Sigmoid colon (tissue), 7 donors: ENCODE measurements at places on chromosomes 2 and 18. TPM values are rescaled to one million over a fixed set of nuclear protein-coding genes. Genes with fewer than 3 reads are reported as not detected.

- peak overlapping the region; percentile 15 for H3K27ac ChIP-seq
- DNase-seq, result peak; percentile 70
- no peaks in the 10 kb centered on the region for H3K36me3 ChIP-seq
Observed at GRCh38 chr2:28134262-28134812, 243.8 kb downstream of the BABAM2 start.

GRCh38 chr2:45138904-45139303, 129.7 kb upstream of the SIX2 start:
- no peak overlapping the region for H3K4me3 ChIP-seq
- H3K36me3 ChIP-seq, result no peaks in the 10 kb centered on the region
- H3K4me1 ChIP-seq, result no peaks in the 10 kb centered on the region
- H3K27me3 ChIP-seq, result peaks cover 17% of the 10 kb centered on the region
- H3K27ac ChIP-seq, result no peak overlapping the region
- no peak for DNase-seq

DNA sequence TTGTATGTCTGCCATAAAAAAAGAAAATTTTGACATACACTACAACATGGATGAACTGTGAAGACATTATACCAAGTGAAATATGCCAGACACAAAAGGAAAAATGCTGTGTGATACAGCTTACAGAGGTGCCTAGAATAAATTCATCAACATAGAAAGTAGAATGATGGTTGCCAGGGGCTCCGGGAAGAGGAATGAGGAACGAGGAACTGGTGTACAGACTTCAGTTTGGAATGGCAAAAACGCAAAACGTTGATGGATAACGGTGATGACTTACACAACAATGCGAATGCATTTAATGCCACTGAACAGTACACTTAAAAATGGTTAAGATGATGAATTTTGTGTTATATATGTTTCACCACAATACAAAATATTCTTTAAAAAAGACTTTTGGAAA, 61.0 kb downstream of the TTC21B start:
- peaks cover 8% of the 10 kb centered on the region for H3K36me3 ChIP-seq
- DNase-seq, result no peak
- H3K4me3 ChIP-seq, result no peak overlapping the region
- no peak overlapping the region for H3K27ac ChIP-seq

DNA sequence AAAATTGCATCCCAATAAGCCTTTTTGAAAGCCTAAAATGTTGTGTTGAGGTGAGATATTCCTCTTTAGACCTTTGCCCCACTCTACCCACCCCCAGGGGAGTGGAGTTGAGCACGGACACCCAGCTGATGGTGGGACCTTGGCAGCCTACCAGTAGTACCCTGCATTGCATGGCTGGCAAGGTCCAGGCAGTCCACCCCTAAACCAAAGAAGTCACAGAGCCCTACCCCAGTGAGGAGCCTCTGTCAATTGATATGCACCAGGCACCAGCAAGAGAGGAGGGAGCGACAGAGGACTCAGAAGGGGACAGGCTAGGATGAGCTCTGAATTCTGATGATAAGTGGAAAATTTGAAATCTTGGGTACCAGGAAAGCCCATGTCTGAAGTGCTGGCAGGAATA, 38.6 kb downstream of the MARCO start:
- no peak overlapping the region for H3K4me3 ChIP-seq
- DNase-seq, result no peak
- no peaks in the 10 kb centered on the region for H3K4me1 ChIP-seq
- H3K27me3 ChIP-seq, result no peaks in the 10 kb centered on the region

DNA sequence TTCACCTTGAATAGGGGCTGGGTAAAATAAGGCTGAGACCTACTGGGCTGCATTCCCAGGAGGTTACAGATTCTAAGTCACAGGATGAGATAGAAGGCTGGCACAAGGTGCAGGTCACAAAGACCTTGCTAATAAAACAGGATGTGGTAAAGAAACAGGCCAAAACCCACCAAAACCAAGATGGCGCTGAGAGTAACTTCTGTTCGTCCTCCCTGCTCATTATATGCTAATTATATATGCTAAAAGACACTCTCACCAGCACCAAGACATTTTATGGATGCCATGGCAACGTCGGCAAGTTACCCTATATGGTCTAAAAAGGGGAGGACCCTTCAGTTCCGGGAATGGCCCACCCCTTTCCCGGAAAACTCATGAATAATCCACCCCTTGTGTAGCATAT, 711.5 kb upstream of the KLHL29 start:
- H3K4me1 ChIP-seq, result no peaks in the 10 kb centered on the region
- H3K36me3 ChIP-seq, result no peaks in the 10 kb centered on the region
- no peaks in the 10 kb centered on the region for H3K27me3 ChIP-seq
- H3K4me3 ChIP-seq, result no peak overlapping the region

DNA sequence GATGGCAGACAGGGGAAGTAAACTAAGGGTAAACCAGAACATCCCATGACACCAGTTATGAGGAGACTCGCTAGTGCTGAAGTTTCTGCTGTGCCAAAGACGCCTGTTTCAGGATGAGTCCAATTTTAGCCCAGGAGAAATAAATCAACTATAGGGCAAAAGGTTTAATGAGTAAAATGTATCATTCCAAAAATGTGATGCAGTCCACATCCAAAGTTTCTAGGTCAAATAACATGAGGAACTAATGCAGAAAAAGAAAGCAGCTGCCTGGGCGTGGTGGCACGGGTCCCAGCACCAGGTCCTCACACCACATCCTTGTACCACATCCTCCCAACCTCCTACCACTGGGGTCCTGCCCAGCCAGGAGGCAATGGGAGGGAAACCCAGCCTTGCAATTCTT, 126.9 kb upstream of the CTAGE1 start:
- no peak for DNase-seq
- no peaks in the 10 kb centered on the region for H3K27me3 ChIP-seq
- no peaks in the 10 kb centered on the region for H3K4me1 ChIP-seq
- no peaks in the 10 kb centered on the region for H3K36me3 ChIP-seq
- H3K27ac ChIP-seq, result peak overlapping the region; percentile 45

DNA sequence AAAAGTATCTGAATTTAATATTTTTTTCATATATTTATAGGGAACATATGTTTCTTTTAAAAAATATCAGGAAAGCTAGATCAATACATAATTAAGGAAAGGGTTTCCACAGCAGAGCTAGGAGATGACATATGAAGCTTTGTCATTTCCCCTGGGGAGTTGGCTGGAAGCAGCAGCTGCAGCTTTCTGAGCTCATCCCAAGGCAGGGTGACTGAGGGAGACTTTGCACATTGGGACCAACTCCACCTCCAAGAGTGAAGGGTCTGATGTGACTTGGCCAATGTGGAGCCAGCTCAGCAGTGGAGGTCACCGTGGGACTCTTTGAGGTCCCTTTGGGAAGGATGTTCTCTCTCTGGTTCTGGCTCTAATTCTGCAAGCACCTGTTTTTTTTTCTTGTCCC, 315.1 kb downstream of the RDH14 start:
- no peak overlapping the region for H3K4me3 ChIP-seq
- no peak overlapping the region for H3K27ac ChIP-seq
- no peaks in the 10 kb centered on the region for H3K4me1 ChIP-seq
- no peaks in the 10 kb centered on the region for H3K36me3 ChIP-seq
- no peaks in the 10 kb centered on the region for H3K27me3 ChIP-seq

- H3K4me1 ChIP-seq, result no peaks in the 10 kb centered on the region
- no peak overlapping the region for H3K27ac ChIP-seq
- no peaks in the 10 kb centered on the region for H3K27me3 ChIP-seq
Observed at GRCh38 chr2:133486771-133487191, 81.5 kb downstream of the NCKAP5 start.

DNA sequence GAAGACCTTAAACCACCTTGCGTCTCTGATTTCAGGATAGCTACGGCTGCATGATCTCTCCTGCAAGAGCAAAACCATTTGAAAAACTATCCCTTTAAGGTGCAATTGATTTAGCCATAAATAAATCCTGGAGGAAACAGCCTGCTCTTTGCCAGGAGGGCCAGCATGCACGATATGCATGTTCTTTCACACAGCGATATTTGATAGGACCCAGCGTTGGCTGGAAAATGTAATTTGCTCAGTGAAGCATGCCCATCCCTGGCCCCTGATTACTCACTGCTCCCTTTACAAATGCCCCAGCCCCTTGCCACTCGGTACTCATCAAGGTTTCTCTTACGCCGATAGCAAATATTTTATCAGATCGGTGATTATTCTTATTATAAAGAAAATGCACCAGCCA, 315.4 kb downstream of the CDH2 start:
- no peak for DNase-seq
- H3K27me3 ChIP-seq, result no peaks in the 10 kb centered on the region
- H3K36me3 ChIP-seq, result no peaks in the 10 kb centered on the region
- no peak overlapping the region for H3K4me3 ChIP-seq
- no peaks in the 10 kb centered on the region for H3K4me1 ChIP-seq
- H3K27ac ChIP-seq, result no peak overlapping the region

DNA sequence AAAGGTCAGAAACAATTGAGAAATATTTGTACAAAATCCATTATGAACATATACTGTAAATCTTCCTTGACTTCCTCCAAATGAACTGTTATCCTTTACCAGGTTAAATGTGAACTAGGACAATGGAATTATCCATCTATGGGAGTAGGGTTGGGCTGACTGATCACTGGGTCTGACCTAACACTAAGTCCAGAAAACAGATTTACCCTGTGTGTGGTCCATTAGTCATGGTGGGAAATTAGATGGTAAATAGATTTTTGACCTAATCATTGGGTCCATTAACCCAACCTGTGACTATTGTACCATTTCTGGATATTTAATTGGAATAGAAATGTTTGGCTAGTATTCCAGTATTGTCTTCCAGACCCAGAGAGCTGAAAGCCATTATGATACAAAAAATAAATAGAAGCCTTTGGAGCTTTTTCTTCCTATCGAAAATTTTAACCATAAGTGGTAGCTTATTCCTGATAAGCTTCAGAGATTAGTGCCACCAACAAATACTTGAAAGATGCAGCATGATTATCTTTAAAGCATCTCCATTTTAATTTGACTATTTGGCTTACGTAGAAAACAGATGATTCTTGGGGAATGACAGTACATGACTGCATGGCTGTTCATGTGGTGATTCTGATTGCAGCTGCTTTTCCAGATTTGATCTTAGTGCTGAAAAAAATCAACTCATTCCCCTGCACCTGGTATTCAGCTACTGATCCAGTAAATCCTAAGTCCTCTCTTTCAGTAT, 703.2 kb upstream of the FSHR start:
- no peak for DNase-seq
- no peak overlapping the region for H3K4me3 ChIP-seq
- H3K27ac ChIP-seq, result no peak overlapping the region
- H3K27me3 ChIP-seq, result no peaks in the 10 kb centered on the region

DNA sequence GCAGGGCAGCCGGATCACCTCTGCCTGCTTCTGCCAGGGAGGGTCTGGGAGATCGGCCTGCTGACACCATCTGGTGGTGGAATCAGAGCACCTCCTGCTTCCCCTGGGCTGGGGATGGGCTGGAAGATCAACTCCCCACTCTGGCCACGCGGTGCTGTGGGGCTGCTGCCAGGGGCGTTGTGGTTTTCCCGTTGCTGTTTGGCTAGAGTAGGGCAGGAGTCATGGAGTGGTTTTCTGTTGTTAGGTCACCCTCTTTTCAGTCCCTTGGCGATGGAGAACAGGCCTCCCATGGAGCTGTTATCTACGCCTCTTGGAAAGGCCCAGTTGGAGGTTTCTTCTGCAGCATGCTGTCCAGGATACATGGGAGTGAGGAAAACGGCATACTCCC, 15.2 kb downstream of the BCL2L11 start:
- H3K4me3 ChIP-seq, result no peak overlapping the region
- no peak for DNase-seq
- H3K27ac ChIP-seq, result no peak overlapping the region
- H3K27me3 ChIP-seq, result no peaks in the 10 kb centered on the region
- no peaks in the 10 kb centered on the region for H3K4me1 ChIP-seq

- no peaks in the 10 kb centered on the region for H3K4me1 ChIP-seq
- DNase-seq, result no peak
- no peaks in the 10 kb centered on the region for H3K27me3 ChIP-seq
Observed at GRCh38 chr2:223044092-223044836, 7.7 kb upstream of the KCNE4 start.

DNA sequence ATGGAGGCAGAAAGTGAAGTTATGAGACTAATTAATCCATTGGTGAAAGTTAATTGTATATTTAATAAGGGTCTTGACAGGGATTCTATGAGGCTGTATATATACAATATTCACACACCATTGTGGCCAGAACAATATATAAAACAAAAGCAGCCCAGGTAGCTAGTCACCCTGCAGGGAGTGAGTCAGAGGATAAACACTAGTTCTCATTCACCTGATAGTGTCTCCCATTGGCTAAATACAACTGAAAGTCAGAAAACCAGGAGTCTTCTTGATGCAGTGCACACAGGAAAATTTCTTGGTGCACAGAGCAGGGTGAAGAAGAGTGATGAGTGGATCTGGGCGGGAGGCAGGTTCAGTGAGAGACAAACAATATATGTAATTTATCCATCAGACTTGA, 465.2 kb downstream of the ERBB4 start:
- H3K4me1 ChIP-seq, result no peaks in the 10 kb centered on the region
- no peak overlapping the region for H3K27ac ChIP-seq
- DNase-seq, result no peak
- H3K27me3 ChIP-seq, result no peaks in the 10 kb centered on the region

- H3K36me3 ChIP-seq, result no peaks in the 10 kb centered on the region
- no peaks in the 10 kb centered on the region for H3K27me3 ChIP-seq
- DNase-seq, result no peak
- no peak overlapping the region for H3K27ac ChIP-seq
- H3K4me1 ChIP-seq, result no peaks in the 10 kb centered on the region
- no peak overlapping the region for H3K4me3 ChIP-seq
Observed at GRCh38 chr18:36322734-36323133, 25.2 kb downstream of the FHOD3 start.

DNA sequence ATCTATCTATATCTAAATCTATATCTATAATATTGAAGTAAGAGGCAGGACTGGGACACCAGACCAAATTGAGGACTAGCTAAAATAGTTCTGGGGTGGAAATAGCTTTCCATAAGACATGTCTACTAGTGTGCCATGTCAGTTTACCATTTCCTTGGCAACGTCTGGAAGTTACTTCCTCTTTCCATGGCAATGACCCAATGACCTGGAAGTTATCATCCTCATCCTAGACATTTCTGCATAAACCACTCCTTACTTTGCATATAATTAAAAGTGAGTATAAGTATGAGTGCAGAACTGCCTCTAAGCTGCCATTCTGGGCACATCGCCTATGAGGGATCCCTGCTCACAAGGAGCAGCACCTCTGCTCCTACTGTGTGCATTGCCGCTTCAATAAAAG, 734.0 kb upstream of the GCFC2 start:
- H3K27ac ChIP-seq, result no peak overlapping the region
- H3K4me1 ChIP-seq, result no peaks in the 10 kb centered on the region
- DNase-seq, result no peak

DNA sequence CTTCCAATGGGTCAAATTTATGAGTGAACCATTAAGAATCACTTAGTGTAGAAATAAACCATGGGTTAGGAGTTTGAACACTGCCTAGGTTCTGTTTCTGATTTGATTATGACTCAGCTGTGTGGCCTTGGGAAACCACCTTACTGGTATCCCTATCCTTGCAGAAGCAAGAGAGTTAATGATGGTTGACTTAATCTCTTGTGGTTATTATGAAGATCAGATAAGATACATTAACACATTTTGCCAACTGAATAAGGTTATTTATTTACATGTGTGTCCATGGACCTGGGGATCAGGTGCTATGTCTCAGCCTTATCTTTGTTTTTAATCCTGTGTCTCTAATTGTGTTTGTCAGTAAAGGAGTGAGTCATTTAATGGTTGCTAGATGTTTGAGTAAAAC, 5.4 kb upstream of the KCNJ13 start:
- no peak overlapping the region for H3K27ac ChIP-seq
- no peaks in the 10 kb centered on the region for H3K36me3 ChIP-seq
- H3K27me3 ChIP-seq, result no peaks in the 10 kb centered on the region
- DNase-seq, result no peak
- H3K4me3 ChIP-seq, result no peak overlapping the region
- peaks cover 16% of the 10 kb centered on the region for H3K4me1 ChIP-seq

The NCKAP5 gene
- polyA plus RNA-seq, result 0.60 TPM

The DES gene
- polyA plus RNA-seq, result 264 TPM

The CAPN14 gene
- not detected for polyA plus RNA-seq

The RFTN2 gene
- polyA plus RNA-seq, result 1.3 TPM

The PLGLB1 gene
- 2.0 TPM for polyA plus RNA-seq
